ENCODE measurements at places on chromosomes 1 and 21.

GRCh38 chr1:233107130-233107660, 156.8 kb downstream of the NTPCR start:
- no peak for DNase-seq

DNA sequence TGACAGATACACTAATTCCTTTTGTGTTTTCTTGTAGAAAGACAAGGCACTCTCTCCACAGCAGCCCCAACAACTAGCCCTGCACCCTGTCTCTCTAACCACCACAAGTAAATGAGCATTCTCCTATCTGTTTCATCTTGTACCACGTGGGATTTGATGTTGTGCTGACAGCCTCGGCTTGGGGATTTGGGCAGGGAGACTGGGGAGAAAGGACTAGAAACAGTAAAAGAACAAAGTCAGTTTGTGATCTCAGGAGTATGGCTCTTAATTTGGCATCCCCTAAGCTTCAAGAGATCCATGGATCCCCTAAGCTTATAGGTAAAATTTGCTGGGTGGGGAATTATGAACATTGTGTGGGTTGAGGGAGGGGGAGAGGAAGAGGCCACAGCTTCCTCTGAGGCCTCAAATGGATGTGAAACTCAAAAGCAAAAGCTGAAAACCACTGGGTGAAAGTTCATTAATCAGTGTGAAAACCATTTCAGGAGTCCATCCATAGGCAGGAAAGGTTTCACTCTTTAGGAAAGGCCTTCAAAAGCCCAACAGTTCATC, 3.1 kb downstream of the C1orf162 start:
- no peak for DNase-seq

DNA sequence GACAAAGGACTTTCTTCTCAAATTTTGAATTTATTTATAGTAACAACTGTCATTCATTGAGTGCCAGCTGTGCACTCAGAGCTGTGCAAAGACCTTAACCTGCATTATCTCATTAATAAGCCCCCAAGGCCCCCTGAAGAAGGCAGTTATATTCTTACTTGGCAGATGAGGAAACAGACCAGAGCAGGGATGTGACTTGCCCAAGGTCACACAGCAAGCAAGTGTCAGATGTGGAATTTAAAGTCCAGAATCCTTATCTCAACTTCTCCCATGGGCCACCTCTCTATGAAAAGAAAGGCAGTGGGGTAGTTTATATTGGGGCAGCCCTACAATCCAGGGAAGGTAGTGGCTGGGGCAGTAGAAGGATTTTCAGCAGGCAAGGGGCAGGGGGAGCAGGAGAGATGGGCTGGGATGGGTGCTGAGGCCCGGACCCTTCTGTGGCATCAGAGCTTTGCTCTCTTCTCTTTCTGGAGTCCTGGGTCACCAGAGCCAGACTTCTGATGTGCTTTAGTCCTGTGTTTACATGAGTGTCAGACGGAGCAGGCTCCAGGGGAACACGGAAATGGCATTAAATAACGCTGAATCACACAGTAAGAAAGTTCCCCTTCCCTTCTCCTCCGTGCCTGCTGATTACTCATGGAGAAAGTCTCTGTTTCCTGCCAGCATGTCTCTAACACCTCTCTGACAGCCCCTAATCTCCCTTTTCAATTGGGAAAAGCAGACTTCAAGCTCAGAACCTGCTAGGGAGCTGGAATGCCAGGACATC, 39.5 kb downstream of the EPHB2 start:
- DNase-seq: no peak

- DNase-seq: no peak
Measured at GRCh38 chr1:248857201-248857600, 1.7 kb downstream of the ZNF692 start.

DNA sequence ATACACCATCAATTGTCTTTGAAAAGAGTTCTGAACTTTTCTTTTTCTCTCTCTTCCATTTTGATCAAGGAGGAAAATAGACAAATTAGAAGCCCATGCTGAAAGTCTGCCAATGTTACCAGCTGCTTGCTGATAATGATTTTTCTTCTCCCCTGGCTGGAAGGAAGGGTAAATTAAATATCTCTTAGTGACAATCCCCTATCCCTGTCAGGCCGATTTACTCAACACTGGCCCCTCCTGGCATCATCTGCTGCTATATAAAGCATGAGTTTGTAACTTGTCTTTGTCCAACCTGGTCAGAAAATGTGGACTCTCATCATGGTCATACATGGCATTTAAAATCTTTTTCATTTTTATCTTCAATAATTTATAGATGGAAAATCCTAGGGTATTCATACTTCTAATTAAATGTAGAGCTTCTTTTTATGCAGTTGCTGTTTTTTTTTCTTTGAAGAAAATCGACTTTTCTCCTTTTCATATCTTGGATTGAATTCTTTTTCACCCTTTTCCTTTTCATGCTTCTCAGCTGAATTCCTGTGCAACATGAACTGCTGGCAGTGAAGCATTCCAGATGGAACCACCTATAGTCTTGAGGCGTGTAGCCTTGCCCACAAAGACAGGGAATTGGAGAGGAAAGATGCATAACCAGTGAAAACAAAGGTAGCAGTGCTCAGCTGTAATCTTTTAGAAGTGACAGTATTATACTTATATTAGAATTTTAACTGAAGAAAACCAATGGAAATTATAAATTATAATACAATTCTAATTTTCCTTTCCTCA, 214.7 kb upstream of the PTGFR start:
- no peak for DNase-seq

GRCh38 chr1:3785456-3786157, 10.7 kb downstream of the LRRC47 start:
- DNase-seq: no peak

DNA sequence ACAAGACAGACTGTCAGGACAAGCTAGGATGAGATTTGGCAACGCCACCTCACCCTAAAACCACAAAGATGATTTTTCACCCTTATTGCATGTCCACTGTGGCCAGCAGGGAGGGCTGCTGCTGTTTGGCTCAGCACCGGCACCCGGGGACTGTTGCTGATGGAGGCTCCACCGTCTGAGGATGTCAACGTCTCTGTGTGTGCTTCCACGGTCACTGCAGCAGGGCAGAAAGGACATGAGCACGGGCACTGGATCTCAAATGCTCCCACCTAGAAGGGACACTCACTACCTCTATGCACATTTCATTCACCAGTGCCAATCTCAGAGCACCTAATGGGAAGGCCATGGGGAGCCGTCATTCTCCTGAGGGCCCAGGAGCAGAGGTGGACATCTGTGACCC, 599.6 kb downstream of the PTPRU start:
- no peak for DNase-seq

DNA sequence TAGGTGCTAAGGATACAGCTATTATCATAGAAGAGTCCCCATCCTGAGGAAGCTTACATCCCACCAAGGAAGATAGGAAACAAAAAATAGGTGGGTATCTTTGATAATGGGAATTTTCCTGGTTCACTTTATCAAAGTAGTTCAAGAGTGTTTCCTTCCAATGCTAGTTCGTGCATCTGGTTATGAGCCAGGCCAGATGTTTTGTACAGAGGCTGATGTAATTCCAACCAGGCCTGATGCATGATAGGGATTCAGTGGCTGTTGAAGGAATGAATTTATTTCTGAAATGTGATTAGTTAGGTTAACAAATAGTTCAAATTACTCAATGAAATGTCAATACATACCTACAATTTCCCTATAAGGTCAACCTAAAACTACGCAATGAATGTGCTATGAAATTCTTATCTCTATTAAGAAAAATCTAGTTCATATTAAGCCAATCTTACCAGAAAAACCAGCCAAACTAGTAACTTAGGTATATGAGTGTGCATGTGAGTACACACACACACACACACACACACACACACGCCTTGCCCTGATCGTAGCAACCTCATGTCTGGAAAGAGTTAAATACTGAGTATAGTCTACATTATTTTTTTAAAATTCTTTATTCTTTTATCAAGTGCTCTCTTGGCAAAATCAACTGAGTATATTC, 9.5 kb upstream of the ZBTB18 start:
- DNase-seq: no peak
